ENCODE measurements at places on chromosomes 4 and X.

DNA sequence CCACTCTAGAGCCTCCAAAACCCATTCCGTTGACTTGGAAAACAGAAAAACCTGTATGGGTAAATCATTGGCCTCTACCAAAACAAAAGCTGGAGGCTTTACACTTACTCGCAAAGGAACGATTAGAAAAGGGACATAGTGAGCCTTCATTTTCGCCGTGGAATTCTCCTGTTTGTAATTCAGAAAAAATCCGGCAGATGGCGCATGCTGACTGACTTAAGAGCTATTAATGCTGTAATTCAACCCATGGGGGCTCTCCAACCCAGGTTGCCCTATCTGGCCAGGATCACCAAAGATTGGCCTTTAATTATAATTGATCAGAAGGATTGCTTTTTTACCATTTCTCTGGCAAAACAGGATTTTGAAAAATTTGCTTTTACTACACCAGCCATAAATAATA is 60.8 kb downstream of the ZNF732 start:
- peak; percentile 15 for DNase-seq

DNA sequence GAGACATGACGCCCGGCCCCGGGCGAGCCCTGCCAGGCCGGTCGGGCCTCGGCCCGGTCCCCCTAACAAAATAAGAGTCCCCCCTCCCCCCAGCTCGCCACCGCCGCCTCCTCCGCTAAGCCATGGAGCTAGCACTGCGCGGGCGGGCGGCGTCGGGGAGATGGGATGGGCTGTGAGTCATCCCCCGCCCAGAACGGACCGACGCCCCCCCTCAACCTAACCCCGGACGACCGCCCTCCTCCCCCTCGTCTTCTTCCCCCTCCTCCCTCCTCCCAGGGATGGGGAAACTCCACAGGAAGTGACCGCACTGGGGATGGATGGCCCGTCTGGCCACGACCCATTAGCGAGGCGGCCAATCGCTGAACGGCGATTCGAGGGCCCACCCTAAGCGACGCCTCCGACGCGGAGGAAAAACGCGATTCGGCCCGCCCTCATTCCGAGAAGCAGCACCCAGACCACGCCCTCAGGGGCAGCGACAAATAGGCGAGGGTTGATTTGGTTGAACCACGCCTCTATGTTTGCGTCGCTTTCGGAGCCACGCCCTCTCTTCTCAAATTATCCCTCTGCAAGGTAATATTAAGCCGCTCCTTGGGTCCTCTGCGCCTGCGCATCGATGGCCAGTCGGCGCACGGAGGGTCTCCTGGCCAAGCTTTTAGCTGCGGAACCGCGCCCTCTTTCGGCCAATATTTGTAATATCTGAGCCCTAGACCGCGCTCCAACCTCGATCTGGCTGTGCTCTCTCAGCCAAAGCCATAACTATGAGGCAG is at the start of gene TFE3:
Gene TFE3, minus strand, starts transcription at position 138 of the 767 bp plus-strand sequence. Its CDS starts 131 bp downstream, at position 7.
- peak; percentile 96 for DNase-seq

DNA sequence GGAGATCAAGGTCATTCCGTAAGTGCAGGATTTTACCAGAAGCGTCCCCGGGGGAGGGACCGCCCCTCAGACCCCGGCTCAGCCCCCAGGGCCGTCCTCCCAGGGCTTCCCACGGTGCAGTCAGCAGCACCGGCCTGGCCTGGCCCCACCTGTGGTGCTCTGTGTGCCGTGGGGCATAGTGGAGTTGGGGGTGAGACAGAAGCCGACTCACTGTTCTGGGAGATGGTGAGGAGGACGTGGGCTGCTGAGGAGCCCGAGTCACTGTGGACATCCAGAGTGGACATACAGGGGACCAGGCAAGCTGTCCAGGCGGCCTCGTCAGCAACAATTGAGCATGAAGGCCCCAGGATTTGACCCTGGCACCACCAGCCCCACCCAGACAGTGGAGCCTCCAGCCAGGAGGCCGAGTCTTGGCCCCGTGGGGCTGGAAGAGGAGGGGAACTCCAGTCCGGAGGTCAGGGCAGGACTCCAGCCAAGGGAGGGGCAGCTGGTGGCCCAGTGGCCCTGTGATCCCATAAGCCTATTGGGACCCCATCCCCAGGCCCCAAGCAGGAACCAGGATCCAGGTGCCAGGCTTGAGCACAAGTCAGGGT is 19.1 kb downstream of the ATP5ME start:
- DNase-seq: no peak

DNA sequence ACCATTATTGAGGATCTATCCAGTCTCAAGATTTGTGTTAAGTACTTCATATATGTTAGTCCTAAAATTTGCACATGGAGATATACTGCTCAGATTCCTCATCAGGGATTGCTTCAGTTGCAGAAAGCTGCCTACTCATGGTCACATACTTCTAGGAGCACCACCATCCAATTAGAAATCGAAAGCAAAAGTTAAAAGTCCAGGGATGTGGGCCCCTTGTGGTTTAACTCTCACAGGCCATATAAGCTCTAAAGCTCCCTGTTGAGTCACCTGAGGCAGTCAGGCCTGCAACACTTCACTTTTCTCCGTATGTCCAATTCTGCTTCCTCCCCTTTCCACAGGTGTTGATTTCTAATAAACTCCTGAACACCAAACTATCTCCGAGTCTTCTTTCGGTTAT is 84.2 kb downstream of the CNOT6L start:
- DNase-seq: peak; percentile 4

DNA sequence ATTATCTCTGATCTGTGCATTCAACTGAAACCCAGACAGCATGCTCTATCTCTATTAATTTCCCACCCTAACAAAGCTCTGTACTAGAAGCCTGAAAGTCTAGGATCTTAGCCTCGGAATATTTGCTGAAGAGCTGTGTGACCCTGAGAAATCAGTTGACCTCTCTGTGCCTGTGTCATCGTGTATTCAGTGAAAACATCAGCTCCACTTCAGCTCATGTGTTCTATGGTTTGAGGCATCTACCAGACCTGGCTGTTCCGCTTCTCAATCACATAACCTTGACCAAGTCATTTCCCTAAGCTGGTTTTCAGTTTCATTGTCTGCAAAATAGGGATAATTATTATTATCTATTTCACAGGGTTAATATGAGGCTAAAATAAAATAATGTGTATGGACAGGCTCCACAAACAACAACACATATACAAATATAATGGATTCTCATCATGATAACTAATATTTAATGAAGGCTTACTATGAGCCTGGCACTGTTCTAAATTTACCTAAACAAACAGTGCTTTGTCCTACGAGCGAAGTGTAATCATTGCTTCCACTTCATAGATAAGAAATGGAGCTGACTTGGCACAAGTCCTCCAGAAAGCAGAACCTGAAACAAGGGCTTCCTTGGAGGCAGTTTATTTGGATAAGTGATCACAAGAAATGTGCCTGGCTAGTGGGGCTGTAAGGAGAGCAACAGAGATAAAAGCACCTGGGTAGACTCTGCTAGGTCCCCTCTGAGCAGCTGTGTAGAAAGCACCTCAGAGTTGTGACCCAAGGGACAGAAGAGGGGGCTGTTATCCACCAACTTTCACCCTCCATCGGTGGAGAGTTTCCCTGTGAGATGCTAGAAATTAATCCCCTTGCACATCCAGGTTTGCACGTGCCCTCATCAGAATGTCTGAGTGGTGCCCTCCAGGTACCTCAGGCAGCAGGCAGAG is 356.9 kb downstream of the RAB28 start:
- DNase-seq: no peak

DNA sequence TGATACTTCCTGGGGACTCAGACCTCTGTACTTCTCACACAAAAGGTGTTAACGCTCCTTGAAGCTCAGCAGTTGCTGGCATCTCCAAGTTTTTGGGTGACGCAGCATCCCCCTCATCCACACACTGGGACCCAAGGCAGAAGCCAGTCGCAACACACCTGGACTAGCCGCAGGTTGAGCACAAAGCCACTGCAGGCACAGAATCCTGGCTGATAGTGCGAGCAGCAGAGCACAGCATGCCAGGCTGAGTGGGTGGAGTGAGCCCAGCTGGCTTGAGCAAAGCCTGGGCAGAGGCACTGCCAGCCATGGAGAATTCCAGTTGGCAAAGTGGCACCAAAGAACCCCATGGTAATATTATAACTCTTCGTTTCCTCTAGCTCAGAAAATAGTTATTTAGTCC is 873.2 kb upstream of the NDST4 start:
- no peak for DNase-seq

DNA sequence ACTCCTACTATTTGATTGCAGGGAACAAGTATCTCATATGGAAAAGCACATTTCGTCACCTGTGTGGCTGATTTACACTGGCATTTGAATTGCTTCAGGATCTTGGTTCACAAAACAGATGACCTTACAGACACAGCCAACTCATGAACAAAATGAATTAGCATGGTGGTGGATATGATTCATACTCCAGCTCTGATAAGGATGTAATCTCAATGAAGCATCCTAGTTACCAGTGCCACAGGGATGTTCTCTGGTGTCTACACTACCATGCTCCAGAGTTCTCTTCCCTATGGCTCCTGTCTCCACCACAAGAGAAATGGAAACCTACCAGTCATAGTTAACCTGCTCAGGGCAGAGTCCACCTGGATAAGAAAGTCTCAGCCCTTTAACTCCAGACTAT is 40.7 kb downstream of the TEC start:
- DNase-seq: no peak

- DNase-seq: no peak
Measured at GRCh38 chrX:154077101-154077500, 20.4 kb downstream of the MECP2 start.

DNA sequence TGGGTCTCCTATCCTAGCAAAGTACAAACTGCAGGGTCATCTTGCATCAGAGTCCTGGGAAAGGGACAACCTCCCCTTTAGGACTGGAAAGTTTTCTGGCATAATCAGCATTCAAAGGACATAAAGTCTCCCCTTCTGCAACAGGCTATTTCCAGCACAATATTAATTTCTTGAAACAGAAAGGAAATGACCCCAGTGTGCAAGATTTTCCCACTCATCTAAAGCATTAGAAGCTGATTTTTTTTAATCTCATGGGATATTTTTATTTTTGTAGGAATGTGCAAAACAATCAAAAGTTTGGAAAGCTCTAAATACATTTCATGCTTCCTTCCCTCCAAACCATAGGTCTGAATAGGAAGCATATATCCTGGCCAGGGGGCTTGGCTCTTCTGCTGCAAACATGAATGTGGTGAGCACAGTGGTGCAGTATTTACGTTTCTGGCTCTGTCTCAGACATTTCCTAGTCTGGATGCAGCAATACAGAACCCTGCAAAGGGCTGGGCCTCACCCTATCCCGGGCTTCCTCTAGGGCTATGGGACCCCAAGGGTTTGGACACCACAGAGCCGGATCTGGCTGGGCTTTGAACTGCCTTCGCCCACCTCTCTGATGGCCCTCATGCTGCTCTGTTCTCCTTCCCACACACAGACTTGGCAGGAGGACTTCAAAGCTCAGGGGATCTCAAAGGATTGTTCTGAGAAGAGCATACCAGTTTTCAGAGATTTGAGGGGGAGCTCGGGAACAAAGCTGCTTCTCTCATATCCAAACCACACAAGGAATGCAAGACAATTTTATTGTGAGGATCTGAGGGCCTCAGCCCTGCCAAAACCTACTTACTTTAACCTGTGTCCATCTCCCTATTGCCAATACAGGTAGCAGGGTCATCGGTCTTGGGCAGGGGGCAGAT is 64.9 kb downstream of the POLR2B start:
- no peak for DNase-seq

- no peak for DNase-seq
Measured at GRCh38 chrX:139508099-139508498, 22.4 kb upstream of the F9 start.

- no peak for DNase-seq
Measured at GRCh38 chr4:161991811-161992210, 172.0 kb downstream of the FSTL5 start.

- DNase-seq: no peak
Measured at GRCh38 chrX:111265486-111265885, 4.8 kb downstream of the CAPN6 start.

GRCh38 chr4:167383291-167383690 is 149.0 kb upstream of the SPOCK3 start:
- no peak for DNase-seq

DNA sequence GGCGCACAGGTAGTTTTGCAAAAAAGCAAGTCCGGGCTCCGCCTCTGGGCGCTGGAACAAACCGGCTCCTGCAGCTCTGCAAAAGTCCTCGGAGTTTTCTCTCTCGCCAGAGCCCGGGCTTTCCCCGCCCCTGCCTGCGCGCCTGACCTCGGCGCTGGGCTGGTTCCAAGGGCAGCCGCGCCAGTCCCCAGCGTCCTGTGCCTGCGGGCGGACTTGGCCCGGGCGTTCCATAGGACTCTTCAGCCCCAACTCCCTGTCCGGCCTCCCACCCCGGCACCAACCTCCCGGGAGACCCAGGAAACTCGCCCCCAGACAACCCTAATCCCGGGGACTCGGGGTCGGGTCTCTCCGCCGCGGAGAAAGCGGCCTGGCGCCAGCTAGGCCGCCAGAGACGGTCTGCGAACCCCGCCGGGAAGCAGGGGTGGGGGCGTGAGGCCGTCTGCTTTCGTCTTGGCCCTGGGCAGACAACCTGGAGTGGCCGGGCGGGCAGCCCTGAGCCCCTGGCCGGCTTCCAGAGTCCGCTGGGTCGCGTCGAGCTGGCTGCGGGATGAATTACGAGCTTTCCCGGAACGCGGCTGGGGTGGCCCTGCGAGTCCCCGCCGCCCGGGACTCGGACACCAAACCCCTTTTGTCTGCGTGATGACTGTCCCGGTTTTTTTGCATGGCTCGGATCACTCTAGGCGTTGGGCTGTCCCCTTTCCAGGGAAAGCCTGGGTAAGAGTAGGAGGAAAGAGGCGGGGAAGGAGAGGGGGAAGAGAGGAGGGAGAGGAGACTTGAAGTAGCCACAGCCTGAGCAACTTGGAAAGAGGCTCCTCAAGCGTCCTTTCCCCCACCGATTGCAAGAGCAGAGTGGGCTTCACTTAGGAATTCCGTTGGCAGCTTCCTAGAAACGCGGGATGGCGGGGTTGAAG is 916 bp downstream of the MXRA5 start:
- no peak for DNase-seq

- DNase-seq: no peak
Measured at GRCh38 chr4:44861756-44862155, 135.4 kb upstream of the GNPDA2 start.

- no peak for DNase-seq
Measured at GRCh38 chr4:75001871-75002270, 69.0 kb downstream of the PARM1 start.

DNA sequence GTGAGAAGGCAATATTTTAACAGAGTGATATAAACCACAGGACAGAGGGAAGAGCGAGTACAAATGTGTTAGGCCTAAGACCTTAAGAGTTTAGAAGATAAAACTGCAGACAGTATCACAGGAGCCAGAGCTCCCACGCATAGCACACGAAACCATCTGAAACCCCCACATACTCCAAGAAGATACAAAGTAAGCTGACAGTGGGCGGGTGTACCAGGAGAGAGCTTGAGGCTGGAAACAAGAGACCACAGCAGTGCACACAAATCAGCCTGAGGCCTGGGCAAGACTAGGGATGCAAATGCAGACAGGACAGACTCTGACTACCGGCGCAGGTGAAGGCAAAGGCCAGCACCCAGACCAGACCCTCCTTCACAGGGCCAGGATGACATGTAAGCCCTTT is 54.1 kb upstream of the ARHGAP24 start:
- DNase-seq: no peak

All from Panc1 (cell line).